ENCODE measurements at places on chromosomes 2 and 18.
A peak's percentile ranks its signal among the peaks of the same experiment; 100 is the strongest.

GRCh38 chr18:5979176-5979888 lies 84.0 kb upstream of the TMEM200C start:
- DNase-seq = peak; percentile 9

DNA sequence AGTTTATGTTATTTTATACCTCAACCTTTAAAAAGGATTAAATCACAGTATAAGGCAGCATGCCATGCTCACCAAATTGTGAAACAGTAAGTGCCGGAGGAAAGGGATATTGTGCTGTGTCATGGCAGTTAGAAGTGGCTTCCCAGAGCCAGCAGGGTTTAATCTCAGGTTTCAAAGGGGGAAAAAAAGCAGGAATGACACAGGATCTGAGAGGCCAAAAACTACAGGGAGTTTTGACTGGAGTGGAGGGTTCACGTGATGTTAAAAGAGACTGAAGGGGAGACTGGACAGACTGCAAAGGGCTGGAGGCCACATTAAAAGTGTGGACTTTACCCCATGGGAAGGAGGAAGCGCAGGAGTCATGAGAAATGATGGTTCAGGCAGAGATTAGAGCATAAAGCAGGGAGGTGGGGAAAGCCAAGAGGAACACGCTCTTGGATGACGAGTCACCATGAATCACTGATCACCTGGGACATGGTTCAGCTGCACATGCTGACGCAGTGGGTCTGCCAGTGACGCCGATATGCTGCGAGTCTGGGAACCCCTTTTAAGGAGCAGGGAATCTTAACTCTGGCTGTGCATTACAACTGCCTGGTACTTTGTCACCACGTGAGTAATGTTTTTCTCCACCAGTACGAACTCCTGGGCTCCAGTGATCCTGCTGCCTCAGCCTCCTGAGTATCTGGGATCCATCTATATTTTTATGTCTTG lies 6.1 kb downstream of the CHMP1B start:
- DNase-seq = peak; percentile 48

DNA sequence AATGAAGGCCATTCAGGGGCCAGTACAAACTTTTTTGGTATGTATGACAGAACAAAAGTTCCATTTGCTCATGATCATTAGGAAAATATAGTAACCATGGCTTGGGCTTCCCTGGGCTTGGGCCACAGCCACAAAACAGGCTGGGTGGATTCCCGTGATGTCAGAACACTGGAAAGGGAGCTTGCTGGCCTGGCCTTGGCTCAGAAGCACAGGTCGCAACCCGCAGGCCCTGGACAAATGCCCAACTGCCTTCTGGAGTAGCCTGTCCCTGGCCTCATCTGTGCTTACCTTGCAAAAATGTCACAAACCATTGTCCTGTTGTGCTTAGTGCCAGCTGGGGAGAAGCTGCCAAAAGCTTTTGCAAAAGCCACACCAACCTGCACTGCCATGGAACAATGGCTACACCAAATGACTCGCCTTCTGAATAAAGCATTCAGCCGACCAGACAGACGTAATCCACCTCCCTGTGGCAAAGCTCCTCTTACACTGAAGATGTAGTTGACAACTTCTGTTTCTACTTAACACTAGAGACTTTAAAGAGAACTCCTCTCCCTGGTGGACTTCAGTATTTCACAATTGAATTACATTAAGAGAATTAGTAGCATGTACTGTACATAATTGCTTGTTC lies 125.5 kb downstream of the ANKRD44 start:
- peak; percentile 59 for DNase-seq

DNA sequence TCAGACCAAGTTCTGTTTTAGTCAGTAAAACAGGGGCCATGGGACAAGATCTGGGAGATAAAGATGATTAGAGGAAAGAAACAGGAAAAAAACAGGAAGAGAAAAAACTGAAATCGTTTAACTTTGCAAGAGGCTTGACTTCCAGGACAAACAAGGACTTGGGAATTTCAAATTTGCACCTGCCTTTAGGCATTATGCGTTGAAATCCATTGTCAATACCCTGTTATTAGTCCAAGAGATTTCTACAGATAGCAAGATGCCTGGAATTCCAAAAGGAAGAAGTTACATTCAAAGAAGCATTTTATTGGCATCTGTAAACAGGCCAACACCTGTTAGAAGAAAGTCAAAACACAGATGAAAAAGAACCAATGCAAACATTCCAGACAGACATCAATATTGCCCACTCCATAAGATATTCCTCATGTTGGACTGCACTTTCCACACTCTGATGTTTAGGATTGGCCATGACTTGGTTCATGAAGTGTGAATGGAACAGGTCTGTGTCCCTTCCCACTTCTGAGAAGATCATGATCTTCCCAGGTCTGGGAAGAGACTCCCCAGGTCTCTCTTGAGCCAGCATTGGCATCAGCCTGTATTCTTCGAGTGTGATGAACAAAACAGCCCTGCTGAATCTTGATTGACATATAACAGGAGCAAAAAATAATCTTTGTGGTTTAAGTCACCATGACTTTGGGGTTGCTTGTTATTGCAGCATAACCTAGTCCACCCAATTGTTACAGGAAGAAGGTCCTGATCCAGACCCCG lies 181.4 kb upstream of the FN1 start:
- no peak for DNase-seq

DNA sequence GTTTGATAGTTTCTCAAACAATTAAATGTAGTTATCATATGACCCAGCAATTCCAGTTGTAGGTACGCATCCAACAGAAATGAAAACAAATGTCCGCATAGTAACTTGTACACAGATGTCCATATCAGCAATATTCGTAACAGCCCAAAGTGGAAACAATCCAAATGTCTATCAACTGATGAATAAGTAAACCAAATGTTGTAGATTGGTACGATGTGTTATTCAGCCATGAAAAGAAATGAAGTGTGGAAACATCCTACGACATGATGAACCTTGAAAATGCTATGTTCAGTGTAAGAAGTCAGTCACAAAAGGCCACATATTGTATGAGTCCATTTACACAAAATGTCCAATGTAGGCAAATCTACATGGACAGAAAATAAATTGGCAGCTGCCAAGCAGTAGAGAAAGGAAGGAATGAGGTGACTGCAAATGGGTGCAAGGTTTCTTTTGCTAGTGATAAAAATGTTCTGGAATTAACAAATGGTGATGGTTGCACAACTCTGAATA lies 26.9 kb downstream of the GAREM1 start:
- DNase-seq = no peak

- DNase-seq = no peak
Observed at GRCh38 chr2:208148803-208149202, 2.8 kb upstream of the CRYGB start.

- no peak for DNase-seq
Observed at GRCh38 chr2:64765160-64765805, 111.6 kb upstream of the SERTAD2 start.

GRCh38 chr2:237618449-237618848 lies 8.9 kb upstream of the LRRFIP1 start:
- DNase-seq = no peak

GRCh38 chr2:11828933-11829323 lies 82.5 kb downstream of the LPIN1 start:
- DNase-seq = no peak

GRCh38 chr18:51623653-51624052 lies 426.2 kb upstream of the MEX3C start:
- DNase-seq = no peak

DNA sequence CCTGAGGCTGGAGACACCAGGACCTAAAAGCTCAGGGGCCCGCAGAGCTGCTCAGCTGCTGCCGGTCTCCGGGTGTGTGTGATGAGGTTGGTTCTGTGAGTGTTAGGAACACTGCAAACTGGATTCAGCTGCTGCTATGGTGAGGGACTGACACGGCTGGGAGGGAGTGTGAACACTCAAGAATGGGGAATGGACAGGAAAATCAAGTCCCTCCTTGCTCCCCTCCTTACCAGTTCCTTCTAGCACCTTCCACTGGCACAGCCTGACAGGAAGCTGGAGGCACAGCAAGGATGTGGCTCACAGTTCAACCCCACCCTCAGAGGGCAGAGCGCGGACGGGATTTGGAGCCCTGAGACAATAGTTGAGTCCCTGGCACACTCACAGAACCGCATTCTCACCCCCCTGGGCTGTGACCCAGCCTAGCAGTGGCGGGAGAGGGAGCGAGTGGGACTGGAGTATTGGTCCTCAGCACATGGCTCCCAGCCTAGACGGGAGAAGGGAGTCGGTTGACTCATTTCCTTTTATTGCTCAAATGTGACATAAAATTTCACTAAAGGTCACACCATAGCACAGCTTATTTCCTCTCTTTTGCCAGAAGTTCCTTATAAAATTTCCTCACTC lies 42.5 kb downstream of the LRRC30 start:
- DNase-seq = peak; percentile 73

- no peak for DNase-seq
Observed at GRCh38 chr2:197024206-197024605, 97.7 kb upstream of the PGAP1 start.

DNA sequence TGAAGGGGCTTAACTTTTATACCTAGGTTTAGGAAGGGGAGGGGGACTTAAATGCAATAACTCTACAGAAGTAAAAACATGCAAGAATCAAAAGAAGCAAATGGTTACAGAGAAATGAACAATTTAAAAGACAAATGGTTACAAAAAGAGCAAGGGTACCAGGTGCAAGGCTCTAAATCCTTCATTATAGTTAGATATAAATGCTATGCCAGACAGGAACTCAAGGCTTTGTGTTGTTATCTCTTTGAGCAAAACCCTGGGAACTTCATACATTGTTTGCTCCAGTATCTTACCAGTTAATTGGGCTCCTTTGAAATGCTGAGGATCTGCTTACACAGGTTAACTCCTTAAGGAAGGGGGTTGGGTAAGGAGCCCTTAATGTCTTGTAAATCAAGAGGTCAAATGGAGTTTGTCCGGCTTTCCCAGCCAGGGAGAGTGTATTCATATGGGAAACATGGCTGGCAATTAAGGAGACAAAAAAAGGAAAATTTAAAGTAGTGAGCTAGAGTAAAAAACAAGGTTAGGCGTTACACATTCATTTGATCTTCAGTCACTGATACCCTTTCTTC lies 347.5 kb downstream of the CELF4 start:
- no peak for DNase-seq

GRCh38 chr2:79432731-79433146 lies 80.1 kb upstream of the CTNNA2 start:
- no peak for DNase-seq

- peak; percentile 30 for DNase-seq
Observed at GRCh38 chr2:232871835-232872736, 2.0 kb downstream of the SNORC start.

- no peak for DNase-seq
Observed at GRCh38 chr2:84649487-84650142, 133.3 kb downstream of the DNAH6 start.

DNA sequence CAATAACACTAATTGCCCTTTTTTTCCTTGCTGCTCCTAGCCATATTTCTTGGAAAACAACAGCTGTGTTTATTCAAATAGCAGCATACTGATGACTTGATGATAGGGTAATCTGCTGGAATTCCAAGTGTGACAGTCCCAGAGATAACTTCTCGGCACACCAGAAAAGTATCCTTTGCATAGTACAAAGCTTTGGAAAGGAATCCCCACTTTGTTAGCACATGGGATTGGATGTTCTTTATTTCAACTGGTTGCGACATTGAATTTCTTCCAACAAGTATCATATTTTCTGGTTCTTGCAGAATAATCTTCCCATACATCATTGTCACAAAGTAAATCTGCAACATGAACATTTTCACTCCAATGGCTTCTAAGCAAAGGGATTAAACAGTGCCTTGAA lies 445.8 kb upstream of the ACVR2A start:
- no peak for DNase-seq

DNA sequence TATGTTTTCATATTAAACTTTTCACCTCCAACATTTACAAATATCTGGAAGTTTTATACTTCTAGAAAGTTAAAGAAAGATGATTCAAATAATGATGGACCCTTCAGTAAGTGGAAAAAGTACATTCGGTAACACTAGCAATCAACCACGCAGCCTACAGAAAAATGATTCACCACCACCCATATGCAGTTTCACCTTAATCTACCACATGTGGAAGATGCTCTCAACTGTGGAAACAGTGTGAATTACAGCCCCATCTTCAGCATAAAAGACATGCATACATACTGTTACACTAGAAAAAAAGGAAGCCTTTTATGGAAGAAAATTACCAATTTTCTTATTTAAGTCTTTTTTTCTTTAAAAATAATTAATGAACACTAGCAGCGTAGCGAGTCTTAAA lies 1.1 kb downstream of the SLC38A11 start:
- no peak for DNase-seq

DNA sequence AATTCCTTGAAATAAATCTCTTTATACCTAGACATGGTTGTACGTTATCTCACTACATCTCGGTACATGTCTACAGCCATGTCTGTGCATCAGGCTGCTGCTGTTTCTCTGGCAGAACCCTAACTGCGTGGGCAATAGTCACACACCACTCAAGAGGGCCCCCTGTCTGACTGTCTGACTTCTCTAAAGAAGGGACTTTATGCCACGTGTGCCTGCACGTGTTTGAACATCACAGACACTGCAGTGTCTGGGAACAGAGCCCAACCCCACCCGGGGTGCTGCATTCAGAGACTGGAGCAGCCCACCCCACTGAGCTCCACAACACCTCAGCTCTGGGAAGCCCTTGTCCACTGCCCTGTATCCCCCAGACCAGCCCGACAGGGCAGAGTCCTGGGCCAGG lies 55.0 kb downstream of the KIF1A start:
- no peak for DNase-seq

DNA sequence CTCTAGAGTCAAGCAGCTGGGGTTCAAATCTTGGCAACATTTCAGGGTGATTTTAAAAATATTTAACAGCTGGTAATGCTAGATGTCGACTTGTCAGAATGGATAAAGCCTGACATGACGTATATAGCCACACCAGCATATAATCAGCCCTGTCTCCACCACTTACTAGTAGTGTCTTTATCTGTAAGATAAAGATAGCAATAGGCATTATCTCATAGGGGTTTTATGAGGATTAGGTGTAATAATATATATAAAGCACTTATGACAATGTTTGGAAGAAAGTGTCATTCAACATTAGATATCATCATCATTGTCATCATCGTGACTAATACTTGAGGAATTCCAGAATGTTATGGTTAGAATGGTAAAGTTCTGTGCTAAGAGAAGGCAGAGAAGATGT lies 369.0 kb upstream of the CWC22 start:
- no peak for DNase-seq

DNA sequence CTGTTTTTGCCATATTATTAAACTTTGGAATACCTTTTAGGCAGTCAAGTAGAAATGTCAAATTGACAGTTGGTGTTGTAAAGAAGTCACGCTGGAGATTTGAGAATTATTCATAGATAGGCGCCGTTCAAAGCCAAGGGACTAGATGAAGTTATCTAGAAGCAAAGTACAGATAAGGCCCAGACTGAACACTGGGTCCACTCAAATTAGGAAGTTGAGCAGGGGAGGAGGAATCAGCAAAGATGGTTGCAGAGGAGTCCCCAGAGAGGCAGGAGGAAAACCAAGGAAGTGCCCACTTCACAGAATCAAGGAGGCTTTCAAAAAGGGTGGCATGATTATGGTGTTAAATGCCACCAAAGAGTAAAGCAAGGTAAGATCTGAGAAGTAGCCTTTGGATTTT lies 9.6 kb upstream of the ALS2 start:
- DNase-seq = no peak

GRCh38 chr18:33870059-33870458 lies 292.0 kb downstream of the ASXL3 start:
- no peak for DNase-seq

GRCh38 chr18:48440924-48441323 lies 31.7 kb upstream of the ZBTB7C start:
- DNase-seq = no peak

- peak; percentile 48 for DNase-seq
Observed at GRCh38 chr2:233061591-233062450, 1.7 kb downstream of the INPP5D start.

- DNase-seq = no peak
Observed at GRCh38 chr2:9003366-9003615, 193 bp downstream of the MBOAT2 start.
